Right ventricle myocardium superior (tissue), 1 donor: ENCODE measurements at places on chromosomes 7 and 10. TPM values are rescaled to one million over a fixed set of nuclear protein-coding genes. Genes with fewer than 3 reads are reported as not detected.

The HOXA5 gene
- 0.62 TPM for total RNA-seq

The TRPV5 gene
- total RNA-seq, result not detected

The TDRD1 gene
- total RNA-seq, result 5.8 TPM

The CDC123 gene
- 49.5 TPM for total RNA-seq

The PHYHIPL gene
- not detected for total RNA-seq

The ZNF789 gene
- 3.4 TPM for total RNA-seq

The PRSS2 gene
- total RNA-seq, result not detected

The UPK3BL2 gene
- total RNA-seq, result 4.4 TPM

The ABCB8 gene
- 24.6 TPM for total RNA-seq

The OR2A2 gene
- total RNA-seq, result not detected

The FKBP6 gene
- not detected for total RNA-seq

The RBP3 gene
- total RNA-seq, result not detected

The LRMDA gene
- total RNA-seq, result 26.3 TPM

The DENND10 gene
- total RNA-seq, result 18.9 TPM

The NKX2-3 gene
- not detected for total RNA-seq

The ACBD5 gene
- 77.2 TPM for total RNA-seq

The ZNF775 gene
- total RNA-seq, result 3.6 TPM

The RTKN2 gene
- total RNA-seq, result not detected

The MCM10 gene
- 0.30 TPM for total RNA-seq

The CDHR3 gene
- 12.4 TPM for total RNA-seq

The AASS gene
- 18.6 TPM for total RNA-seq

The HYAL4 gene
- total RNA-seq, result not detected

The SPACDR gene
- 0.81 TPM for total RNA-seq

The LIPM gene
- total RNA-seq, result not detected

The NPC1L1 gene
- 0.13 TPM for total RNA-seq

The WDR86 gene
- total RNA-seq, result 0.48 TPM

The GTPBP4 gene
- 24.7 TPM for total RNA-seq

The TMEM184A gene
- 0.30 TPM for total RNA-seq

The OPN1SW gene
- not detected for total RNA-seq
